ENCODE measurements at places on chromosomes 6 and 20. TPM values are rescaled to one million over a fixed set of nuclear protein-coding genes. Genes with fewer than 3 reads are reported as not detected.
A peak's percentile ranks its signal among the peaks of the same experiment; 100 is the strongest.

Gene ZNF334
- 12.8 TPM for polyA plus RNA-seq

Gene PRDM13
- polyA plus RNA-seq, result not detected

Gene PTGIS
- 28.7 TPM for polyA plus RNA-seq

Gene ARHGAP40
- polyA plus RNA-seq, result not detected

Gene CPNE1
- 149 TPM for polyA plus RNA-seq

Gene SCGN
- polyA plus RNA-seq, result not detected

DNA sequence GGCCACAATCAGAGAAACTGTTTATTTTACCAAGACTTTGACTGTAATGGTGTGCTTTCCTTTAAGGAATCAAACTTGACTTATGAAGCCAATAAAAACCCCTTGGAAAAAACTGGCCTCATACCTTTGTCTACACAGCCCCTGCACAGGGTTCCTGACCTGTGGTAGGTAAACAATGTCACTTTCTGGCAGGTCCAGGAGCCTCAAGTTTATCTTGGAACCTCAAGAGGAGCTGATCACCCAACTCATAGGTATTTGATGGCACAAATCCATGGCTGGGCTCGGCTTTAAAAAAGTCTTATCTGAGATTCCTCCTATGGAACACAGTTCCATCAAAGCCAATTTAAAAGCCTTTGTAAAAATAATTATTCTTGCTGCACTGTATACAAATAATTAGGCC lies 61.0 kb downstream of the AGPAT4 start:
- H3K4me3 ChIP-seq, result no peak overlapping the region
- no peak for DNase-seq
- H3K27ac ChIP-seq, result no peak overlapping the region
- peaks cover 10% of the 10 kb centered on the region for H3K36me3 ChIP-seq
- H3K27me3 ChIP-seq, result no peaks in the 10 kb centered on the region

DNA sequence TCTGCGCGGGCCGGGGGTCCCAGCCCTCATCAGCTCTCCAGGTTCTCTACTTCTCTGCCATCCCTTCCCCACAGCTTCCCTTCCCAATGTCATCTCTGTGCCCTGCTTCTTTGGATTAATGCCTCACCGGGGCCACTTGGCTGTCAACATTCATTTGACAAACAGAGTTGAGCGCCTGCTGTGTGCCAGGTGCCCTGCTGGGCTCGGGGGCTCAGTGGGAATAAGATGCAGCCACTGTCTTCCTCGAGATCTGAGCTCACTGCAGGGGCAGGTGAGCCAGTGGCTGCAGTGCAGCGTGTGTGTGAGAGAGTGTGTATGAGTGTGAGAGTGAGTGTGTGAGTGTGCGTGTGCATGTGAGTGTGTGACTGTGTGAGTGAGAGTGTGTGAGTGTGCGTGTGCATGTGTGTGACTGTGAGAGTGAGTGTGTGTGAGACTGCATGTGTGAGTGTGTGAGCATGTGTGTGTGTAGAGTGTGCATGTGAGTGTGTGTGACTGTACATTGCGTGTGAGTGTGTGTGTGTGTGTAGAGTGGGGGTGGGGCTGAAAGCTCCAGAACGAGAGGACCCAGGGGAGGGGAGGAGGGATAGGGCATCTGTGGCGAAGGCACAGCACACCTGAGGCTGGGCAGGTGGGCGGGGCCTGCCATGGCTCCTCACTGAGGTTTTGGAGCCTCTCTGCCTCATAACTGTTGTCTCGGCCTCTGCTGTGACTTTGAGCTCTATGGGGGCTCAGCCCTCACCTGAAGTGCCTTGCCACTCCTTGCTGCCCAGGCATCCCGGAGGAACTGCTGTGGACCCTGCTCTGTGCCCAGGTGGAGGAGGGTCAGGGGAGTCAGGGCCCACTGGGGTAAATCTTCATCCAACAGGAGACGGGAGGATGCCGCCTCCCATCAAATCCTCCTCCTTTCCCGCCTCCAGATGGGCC lies 36.5 kb upstream of the PHACTR3 start:
- H3K36me3 ChIP-seq, result no peaks in the 10 kb centered on the region
- H3K4me1 ChIP-seq, result peaks cover 14% of the 10 kb centered on the region
- H3K27ac ChIP-seq, result no peak overlapping the region
- H3K4me3 ChIP-seq, result no peak overlapping the region

- H3K27ac ChIP-seq, result no peak within 1 kb of the TSS
- H3K4me1 ChIP-seq, result peaks cover 11% of the 10 kb centered on the region
- no peaks in the 10 kb centered on the region for H3K36me3 ChIP-seq
- H3K4me3 ChIP-seq, result no peak within 1 kb of the TSS
- DNase-seq, result peak; percentile 36
- H3K27me3 ChIP-seq, result peaks cover 42% of the 10 kb centered on the region
Observed at GRCh38 chr20:38601216-38602184, at the start of gene ARHGAP40. ARHGAP40 (plus strand) TSS chr20:38601809.

- H3K36me3 ChIP-seq, result no peaks in the 10 kb centered on the region
- no peak overlapping the region for H3K4me3 ChIP-seq
- H3K27ac ChIP-seq, result no peak overlapping the region
Observed at GRCh38 chr6:13846841-13847240, 32.5 kb upstream of the MCUR1 start.

- H3K4me1 ChIP-seq, result peaks cover 60% of the 10 kb centered on the region
- H3K27me3 ChIP-seq, result no peaks in the 10 kb centered on the region
- peak; percentile 71 for DNase-seq
- H3K27ac ChIP-seq, result no peak overlapping the region
- no peaks in the 10 kb centered on the region for H3K36me3 ChIP-seq
Observed at GRCh38 chr20:60007464-60007863, 49.2 kb downstream of the CDH26 start.

DNA sequence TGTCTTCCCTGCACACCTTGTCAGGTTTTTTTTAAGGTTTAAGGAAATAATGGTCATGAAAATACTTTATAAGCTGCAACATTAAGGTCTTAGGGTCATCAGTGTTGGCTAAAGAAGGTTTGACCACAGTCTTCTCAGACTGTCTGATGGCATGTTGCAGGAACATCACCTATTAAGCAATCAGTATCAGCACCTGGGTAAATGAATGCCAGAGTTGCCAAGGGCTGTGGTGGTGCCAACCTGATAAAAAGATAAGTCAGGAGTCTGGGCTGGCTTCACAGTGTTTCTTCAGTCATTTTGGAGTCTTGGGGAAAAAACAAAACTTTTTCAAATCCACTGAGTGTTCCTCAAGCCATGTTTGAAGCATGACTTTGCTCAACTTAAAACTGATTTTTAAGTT lies 61.5 kb upstream of the VSTM2L start:
- H3K36me3 ChIP-seq, result peaks cover 18% of the 10 kb centered on the region
- H3K27me3 ChIP-seq, result no peaks in the 10 kb centered on the region
- no peak overlapping the region for H3K27ac ChIP-seq
- peaks cover 4% of the 10 kb centered on the region for H3K4me1 ChIP-seq

DNA sequence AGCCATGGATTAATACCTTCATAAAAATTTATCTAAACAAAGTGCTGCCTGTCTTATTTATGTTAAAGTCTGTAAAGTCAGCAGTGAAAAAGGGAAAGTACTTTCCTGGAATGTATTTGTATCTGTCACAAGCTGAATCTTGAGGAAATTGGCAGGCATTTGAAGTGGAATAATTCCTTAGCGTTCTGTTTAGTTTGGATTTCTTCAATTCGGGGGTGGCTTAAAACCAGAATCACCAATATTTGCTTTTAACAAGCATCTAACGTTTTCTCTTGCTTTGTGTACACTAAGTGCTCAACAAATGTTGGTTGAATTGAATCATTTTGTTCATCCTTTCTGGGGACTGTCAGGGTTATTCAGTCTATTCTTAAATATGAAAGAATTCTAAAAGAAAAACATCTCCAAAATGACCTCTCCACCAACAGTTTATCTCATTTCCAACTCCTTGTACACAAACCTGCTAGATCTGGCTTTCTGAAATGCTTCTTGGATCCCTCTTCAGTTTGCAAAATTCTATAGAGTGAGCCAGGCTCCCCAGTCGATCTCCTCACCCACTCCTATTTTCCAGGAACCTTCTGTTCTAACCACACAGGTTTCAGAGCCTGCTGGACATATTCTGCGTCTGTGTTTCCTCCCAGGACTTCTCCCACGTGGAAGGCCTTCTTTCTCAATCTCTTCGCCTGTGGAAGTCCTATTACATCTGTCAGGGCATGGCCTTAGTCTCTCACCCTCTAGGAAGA lies 2.0 kb upstream of the NPEPL1 start:
- H3K4me1 ChIP-seq, result peaks cover 49% of the 10 kb centered on the region
- H3K27me3 ChIP-seq, result no peaks in the 10 kb centered on the region
- no peak overlapping the region for H3K4me3 ChIP-seq
- peak; percentile 93 for DNase-seq
- H3K27ac ChIP-seq, result peak overlapping the region; percentile 95

- no peak overlapping the region for H3K27ac ChIP-seq
- H3K27me3 ChIP-seq, result no peaks in the 10 kb centered on the region
- H3K4me3 ChIP-seq, result no peak overlapping the region
- no peaks in the 10 kb centered on the region for H3K36me3 ChIP-seq
Observed at GRCh38 chr6:121748850-121749249, 313.4 kb downstream of the GJA1 start.

DNA sequence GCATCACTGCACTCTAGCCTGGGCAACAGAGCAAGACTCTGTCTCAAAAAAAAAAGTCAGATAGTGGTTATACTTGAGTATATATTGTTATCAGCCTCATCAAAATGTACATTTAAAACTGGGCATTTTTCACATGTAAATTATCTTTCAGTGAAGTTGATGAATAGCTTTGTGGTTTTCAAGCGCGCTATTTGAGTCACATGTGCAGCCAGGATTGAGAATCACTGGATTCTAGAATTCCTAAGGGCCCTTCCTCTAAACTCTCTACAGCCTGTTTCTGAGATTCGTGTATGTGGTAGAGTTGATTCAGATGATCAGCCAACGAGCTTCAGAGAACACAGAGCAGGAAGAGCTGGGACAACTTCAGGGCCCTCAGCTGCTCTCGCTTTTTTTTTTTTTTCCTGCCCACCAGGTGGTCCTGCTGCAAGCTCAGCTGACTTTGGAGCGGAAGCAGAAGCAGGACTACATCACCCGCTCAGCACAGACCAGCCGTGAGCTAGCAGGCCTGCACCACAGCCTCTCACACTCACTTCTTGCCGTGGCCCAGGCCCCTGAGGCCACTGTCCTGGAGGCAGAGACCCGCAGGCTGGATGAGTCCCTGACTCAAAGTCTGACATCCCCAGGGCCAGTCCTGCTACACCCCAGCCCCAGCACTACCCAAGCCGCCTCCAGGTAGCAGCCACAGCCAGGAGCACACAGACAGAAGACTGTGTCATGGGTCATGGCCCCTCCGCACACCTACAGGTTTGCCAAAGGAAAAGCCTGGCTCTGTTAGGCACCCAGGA lies 18.3 kb downstream of the C20orf173 start:
- no peaks in the 10 kb centered on the region for H3K4me1 ChIP-seq
- DNase-seq, result peak; percentile 37
- H3K27ac ChIP-seq, result no peak overlapping the region
- H3K4me3 ChIP-seq, result no peak overlapping the region
- no peaks in the 10 kb centered on the region for H3K27me3 ChIP-seq

DNA sequence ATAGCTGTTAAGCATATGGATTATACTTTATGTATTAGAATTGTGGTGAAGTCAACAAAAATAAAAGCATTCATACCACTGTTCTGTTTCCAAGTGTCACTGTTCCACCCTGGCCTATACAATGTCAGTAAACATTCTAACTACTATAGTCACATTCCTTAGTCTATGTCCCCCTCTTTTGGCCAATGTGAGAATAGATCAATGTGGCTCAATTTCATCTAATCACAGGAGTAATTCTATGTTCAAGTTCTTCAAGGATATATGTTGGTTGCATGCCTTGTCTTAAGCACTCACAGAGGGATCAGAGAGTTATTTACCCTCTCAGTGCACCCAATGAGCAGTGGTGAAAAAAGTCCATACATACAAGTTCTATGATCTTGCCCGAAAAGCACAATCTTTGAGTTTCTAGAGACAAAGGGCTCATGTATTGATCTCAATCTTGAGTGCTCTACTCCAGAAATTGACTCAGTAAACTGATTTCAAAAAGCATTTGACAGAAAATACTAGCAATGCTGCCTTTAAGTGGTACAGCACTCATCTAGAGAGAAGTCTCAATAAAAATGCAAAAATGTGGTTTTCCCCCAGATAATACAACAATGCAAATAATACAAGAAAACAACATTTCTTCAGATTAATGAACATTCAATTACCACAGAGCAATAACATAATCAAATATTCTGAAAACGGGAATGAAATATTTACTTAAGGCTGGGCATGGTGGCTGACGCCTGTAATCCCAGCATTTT lies 16.5 kb downstream of the SMLR1 start:
- no peak overlapping the region for H3K4me3 ChIP-seq
- peak; percentile 51 for DNase-seq
- H3K27me3 ChIP-seq, result no peaks in the 10 kb centered on the region

GRCh38 chr20:5650280-5650691 lies 99.9 kb upstream of the SHLD1 start:
- no peak overlapping the region for H3K4me3 ChIP-seq
- no peaks in the 10 kb centered on the region for H3K36me3 ChIP-seq
- no peaks in the 10 kb centered on the region for H3K4me1 ChIP-seq
- no peaks in the 10 kb centered on the region for H3K27me3 ChIP-seq

DNA sequence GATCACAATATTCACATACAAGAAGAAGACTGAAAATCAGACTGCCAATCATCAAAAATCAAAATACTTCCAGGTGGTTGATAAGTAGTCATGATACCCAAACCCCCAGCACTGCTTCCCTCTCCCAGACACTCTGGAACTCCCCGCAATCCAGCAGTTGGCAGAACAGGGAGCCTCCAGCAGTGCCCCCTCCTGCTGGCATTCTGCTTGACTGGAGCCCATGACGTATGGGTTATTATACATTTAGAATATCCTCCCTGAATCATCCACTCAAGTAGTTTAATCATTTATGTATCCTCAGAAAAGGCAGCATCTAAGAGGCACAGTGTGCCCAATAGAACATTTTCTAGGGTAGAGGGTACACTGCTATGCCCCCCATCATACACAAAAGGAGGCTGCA lies 9.3 kb upstream of the OGFRL1 start:
- no peak overlapping the region for H3K4me3 ChIP-seq
- H3K4me1 ChIP-seq, result no peaks in the 10 kb centered on the region
- no peak overlapping the region for H3K27ac ChIP-seq

DNA sequence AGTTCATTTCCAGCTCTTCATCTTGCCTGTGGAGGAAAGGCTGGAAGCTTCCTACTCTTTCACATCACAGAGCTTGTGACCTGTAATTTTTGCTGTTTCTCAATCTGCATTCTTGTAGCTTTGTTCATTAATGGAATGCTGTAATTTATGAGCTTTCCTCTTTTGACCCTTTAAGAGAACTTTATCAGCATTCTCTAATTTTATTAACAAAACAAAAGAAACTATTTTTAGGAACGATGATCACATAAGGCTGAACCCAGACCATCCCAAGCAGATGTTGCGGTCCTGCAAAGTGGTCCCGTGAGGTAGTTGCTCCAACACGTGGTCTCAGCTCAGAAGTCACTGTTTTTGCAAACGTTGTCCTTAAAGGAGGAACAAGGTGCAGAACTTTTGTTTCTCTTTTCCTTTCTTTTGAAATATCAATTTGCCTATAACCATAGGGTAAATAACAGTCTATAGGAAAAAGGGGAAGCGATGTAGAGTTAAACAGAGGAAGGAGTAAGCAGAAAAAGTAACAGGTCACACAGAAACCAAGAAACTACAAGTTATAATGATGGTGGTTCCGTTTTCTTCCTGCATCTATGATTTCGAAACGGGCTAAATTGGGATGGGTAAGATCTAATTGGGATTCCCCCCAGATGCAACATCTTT lies 121.3 kb upstream of the PHACTR1 start:
- H3K27ac ChIP-seq, result no peak overlapping the region
- no peaks in the 10 kb centered on the region for H3K27me3 ChIP-seq
- DNase-seq, result peak; percentile 58
